Panc1 (cell line): ENCODE measurements at places on chromosomes 11 and 22. TPM values are rescaled to one million over a fixed set of nuclear protein-coding genes. Genes with fewer than 3 reads are reported as not detected.

CCDC87 gene
- total RNA-seq, result 2.0 TPM

OR52I2 gene
- not detected for total RNA-seq

DSCAML1 gene
- 1.6 TPM for total RNA-seq

MAPK11 gene
- 77.7 TPM for total RNA-seq

DNA sequence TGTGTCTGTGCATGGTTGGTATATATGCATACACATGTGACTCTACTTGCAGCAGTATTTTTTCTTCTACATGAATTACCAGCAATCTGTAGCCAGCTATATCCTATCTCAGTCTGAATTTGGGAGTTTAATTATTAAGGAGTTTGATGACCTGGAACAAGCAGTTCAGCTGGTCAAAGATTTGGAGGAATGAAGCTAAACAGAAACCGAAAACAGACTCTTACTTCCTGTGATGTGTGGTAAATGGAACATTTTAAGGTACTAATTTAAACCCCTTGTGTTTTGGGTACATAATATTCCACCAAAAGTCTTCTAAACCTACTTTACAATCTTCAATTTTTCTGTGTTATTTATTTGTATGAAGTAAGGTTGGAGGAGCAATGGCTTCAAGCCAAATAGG lies 124.4 kb upstream of the PGR start:
- H3K36me3 ChIP-seq, result no peaks in the 10 kb centered on the region
- H3K4me3 ChIP-seq, result no peak overlapping the region
- no peak for DNase-seq
- no peaks in the 10 kb centered on the region for H3K4me1 ChIP-seq
- H3K27me3 ChIP-seq, result 0 out of 2 replicates have a peak, but pooled peaks cover 2% of the 10 kb centered on the region

GRCh38 chr11:106413222-106413621 lies 335.8 kb downstream of the AASDHPPT start:
- no peaks in the 10 kb centered on the region for H3K36me3 ChIP-seq
- DNase-seq, result no peak
- H3K27me3 ChIP-seq, result no peaks in the 10 kb centered on the region

DNA sequence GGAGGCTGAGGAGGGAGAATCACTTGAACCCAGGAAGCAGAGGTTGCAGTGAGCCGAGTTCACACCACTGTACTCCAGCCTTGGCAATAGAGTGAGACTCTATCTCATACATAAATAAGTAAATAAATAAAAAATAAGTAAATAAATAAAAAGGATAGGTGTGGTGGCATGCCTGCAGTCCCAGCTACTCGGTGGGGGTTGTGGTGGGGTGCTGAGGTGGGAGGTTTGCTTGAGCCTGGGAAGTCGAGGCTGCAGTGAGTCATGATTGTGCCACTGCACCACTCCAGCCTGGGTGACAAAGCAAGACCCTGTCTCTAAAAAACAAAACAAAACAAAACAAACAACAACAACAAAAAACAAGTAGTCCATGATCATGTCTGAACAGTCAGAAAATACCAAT lies 3.1 kb downstream of the LARGE2 start:
- H3K36me3 ChIP-seq, result peaks cover 3% of the 10 kb centered on the region; the same call in 1 of the 2 replicates
- no peak for DNase-seq
- no peak overlapping the region for H3K27ac ChIP-seq
- H3K27me3 ChIP-seq, result no peaks in the 10 kb centered on the region; the same call in 1 of the 2 replicates

DNA sequence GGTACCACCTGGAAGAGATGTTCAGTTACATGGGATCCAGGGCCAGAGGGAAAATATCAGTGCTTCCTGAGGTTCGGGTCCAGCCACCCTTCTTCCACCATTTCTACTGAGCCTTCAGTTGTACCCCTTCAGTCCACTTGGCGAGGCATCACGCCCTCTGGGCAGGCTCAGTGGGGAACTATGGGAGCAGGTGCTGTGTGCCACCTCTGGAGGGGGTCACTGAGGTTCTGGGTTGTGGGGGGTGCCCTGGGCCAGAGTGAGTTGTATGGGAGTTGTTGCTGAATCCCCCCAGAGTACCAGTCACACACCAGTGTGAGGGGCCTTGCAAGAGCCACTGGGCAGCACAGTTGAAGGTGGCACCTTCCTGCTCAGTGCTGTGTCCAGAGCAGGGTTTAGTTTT lies 2.7 kb upstream of the SREBF2 start:
- H3K4me3 ChIP-seq, result no peak overlapping the region
- H3K27me3 ChIP-seq, result no peaks in the 10 kb centered on the region
- H3K36me3 ChIP-seq, result peaks cover 2% of the 10 kb centered on the region; the same call in 1 of the 2 replicates
- no peak overlapping the region for H3K27ac ChIP-seq
- DNase-seq, result no peak

DNA sequence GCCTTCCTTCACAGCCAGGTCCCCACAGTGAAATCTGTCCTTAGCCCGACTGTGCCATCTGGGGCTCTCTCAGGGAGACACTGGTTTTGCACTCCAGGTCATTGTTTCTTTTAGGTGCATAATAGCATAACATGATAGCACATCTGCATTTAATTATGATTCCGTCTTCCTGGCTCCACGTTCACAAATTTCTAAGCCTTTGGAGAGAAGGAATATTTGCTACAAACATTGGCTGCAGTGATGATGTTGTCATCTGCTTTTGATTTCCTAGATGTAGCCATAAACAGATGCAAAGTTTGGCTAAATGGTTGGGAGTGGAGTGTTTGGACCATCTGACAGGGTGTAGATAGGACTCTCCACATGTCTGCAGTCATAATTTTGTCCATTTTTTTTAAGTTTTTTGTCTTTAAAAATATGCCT lies 12.0 kb upstream of the CAT start:
- peaks cover 7% of the 10 kb centered on the region for H3K4me1 ChIP-seq
- no peaks in the 10 kb centered on the region for H3K36me3 ChIP-seq
- H3K4me3 ChIP-seq, result no peak overlapping the region
- no peaks in the 10 kb centered on the region for H3K27me3 ChIP-seq

DNA sequence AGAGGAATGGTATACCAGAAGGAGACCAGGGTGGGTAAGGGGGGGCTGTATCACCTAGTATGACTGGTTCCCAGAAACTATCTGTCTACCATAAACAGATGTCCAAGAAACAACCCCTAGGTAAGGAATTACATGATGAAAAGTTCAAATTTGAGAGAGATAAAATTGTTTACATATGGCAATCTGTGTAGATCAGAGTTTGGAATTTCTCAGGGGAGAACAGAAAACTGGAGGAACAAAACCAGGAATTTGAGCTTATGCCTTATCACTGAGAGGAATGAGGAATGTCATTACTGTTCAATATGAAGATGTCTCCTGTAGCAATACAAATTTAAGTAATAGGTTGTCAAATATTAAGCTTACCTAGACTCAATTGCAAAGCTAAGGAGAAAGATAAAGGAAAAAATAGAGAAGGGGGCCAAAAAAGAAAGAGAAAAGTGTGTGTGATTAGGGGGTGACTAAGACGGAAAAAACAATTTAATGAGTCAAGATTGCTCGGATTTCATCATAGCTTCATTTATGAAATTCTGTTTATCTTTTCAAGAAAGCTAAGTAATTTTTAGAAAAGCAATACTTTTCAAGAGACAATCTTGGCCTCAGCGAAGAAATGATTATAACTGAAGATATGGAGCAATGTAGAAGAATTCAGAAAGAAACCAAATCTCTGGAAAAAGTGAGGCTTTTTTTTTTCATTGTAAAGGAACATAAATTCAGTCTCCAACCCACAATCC lies 117.8 kb downstream of the APOL5 start:
- H3K27ac ChIP-seq, result peak overlapping the region; percentile 85
- H3K27me3 ChIP-seq, result no peaks in the 10 kb centered on the region
- DNase-seq, result no peak
- H3K4me3 ChIP-seq, result peak overlapping the region; percentile 71
- peaks cover 22% of the 10 kb centered on the region for H3K4me1 ChIP-seq
- peaks cover 3% of the 10 kb centered on the region; the same call in 1 of the 2 replicates for H3K36me3 ChIP-seq

DNA sequence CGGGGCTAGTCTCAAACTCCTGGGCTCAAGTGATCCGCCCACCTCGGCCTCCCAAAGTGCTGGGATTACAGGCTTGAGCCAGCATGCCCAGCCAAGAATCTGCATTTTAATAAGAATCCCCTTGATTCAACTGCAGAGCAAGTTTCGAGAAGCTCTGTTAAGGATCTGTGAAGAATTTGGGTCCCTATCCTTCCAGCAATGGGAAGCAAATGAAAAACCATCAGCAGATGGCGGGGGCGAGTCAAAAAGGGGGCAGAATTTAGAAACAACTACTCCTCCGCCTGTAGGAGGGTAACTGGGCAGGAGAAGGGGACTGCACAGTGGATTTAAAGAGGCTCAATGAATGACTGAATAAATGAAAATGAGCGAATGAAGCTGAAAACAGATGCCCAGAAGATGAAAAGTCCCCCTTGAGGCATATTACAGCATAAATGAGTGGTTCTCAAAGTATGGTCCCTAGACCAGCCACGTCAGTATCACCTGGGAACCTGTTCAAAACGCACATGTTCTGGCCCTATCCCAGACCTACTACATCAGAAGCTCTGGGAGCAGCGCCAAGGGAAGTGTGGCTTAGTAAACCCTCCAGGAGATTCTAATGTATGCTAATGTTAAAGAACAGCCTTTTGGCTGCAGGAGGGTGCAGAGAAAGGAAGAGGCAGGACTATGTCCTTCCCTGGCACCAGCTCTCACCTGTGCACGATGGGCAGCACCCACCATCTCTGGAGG lies 15.0 kb downstream of the VWCE start:
- no peak overlapping the region for H3K4me3 ChIP-seq
- H3K27me3 ChIP-seq, result no peaks in the 10 kb centered on the region
- DNase-seq, result no peak
- 0 out of 2 replicates have a peak, but pooled peaks cover 3% of the 10 kb centered on the region for H3K4me1 ChIP-seq

DNA sequence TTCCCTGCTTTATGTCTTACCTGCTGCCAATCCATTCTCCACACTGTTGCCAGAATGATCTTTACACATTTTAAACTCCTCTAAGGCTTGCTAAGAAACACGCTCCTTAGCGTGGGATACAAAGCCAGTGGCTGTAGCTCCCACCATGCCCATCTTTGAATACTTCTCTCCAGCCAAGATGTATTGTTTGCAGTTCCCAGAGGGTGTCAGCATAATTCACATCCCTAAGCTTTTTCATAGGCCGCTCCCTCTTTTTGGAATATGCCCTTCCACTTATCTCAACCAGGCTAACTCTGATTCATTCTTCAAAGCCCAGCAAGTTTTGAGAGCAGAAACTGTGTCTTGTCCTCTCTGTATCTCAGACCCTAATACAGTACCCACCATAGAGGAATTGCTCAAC lies 8.1 kb upstream of the UPK2 start:
- H3K4me3 ChIP-seq, result no peak overlapping the region
- no peak overlapping the region for H3K27ac ChIP-seq

- H3K27ac ChIP-seq, result no peak overlapping the region
- no peaks in the 10 kb centered on the region for H3K27me3 ChIP-seq
- DNase-seq, result no peak
- no peaks in the 10 kb centered on the region for H3K4me1 ChIP-seq
- no peaks in the 10 kb centered on the region for H3K36me3 ChIP-seq
Observed at GRCh38 chr22:47088480-47089158, 326.2 kb downstream of the TBC1D22A start.

DNA sequence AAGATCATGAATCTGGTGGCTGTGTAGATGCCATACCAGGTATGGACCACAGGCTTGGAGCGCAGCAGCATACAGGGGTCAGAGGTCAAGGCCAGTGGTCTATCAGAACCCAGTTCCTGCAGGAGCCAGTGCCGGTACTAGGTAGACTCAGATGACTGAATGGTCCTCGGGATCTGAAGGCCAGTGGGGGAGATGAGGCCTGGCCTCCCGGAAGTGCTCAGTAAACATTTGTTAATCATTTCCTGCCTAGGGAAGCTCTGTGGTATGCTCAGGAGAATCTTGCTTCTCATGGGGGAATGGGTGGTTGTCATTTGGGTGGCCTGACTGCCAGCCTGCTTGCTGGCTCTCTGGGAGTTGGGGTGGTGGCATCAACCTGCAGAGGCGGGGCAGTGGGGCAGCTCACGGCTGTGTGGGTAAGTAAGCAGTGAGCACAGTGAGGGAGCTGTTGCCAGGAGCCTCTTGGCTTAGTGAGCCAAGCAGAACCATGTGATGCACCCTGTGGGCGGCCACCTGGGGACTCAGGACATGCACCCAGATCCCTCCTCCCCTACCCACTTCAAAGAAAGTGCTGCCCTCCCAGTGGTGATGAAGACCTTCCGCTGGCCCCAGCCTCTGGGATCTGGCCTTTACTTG lies 33.0 kb downstream of the PTPRJ start:
- H3K27me3 ChIP-seq, result no peaks in the 10 kb centered on the region
- no peak overlapping the region for H3K4me3 ChIP-seq
- no peak for DNase-seq
- peaks cover 28% of the 10 kb centered on the region for H3K4me1 ChIP-seq
- H3K36me3 ChIP-seq, result no peaks in the 10 kb centered on the region
- H3K27ac ChIP-seq, result 0 out of 2 replicates have a peak overlapping the region, but pooled peaks have one; percentile 29

DNA sequence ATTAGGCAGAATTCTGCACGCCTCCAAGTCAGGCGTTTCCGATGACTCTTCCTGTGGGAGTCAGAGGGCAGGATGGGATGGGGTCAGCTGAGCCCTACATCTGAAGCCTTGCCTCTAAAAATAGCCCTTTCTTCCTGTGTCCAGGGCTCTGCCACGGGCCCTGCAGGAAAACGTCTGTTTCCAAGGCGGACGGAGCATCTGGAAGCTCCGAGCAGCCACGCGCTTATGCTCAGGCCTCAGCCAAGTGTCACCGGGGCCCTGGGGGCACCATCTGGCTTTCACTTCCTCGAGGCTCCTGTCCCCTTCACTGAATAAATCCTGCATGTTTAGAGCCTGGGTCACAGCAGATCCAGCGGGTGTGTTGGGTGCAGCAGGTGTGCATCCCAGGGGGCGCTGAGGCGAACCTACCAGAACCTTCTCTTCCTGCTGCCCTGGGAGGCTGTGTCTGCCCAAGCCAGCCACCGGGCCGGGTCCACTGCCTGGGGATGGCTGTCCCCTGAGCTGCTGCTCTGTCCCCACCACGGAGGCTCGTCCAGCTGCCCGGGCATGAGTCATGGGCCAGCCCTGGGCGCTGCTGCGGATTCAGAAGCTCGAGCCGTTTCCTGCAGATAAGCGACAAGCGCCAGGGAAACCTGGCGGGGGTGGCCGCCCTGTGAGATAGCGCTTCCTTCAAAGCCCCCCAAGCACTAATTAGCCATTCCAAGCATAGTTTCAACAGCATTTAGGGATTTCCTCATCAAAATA lies 32.0 kb upstream of the LINC01488 start:
- H3K27me3 ChIP-seq, result no peaks in the 10 kb centered on the region
- H3K27ac ChIP-seq, result no peak overlapping the region
- DNase-seq, result no peak

DNA sequence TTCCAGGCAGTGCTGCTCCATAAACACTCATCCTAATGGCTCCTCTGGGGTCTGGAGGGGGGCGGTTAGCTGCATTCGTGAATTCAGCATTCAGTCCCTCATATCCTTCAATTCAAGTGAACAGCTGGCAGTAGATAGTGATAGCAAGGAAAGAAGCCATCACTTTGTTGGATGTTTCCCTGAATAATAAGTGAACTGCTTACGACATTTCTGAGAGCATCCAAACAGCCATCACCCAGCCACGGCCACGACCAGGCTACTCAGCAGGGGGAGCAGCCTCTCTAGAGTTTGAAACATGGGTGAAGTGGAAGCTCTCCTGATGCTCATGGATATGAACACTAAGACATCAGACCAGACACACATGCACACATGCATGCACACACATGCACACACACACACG lies 163.6 kb downstream of the NTM start:
- no peak overlapping the region for H3K27ac ChIP-seq
- no peaks in the 10 kb centered on the region; the same call in 1 of the 2 replicates for H3K27me3 ChIP-seq
- H3K36me3 ChIP-seq, result no peaks in the 10 kb centered on the region
- H3K4me1 ChIP-seq, result no peaks in the 10 kb centered on the region
